ENCODE measurements at places on chromosomes 1 and 21.

DNA sequence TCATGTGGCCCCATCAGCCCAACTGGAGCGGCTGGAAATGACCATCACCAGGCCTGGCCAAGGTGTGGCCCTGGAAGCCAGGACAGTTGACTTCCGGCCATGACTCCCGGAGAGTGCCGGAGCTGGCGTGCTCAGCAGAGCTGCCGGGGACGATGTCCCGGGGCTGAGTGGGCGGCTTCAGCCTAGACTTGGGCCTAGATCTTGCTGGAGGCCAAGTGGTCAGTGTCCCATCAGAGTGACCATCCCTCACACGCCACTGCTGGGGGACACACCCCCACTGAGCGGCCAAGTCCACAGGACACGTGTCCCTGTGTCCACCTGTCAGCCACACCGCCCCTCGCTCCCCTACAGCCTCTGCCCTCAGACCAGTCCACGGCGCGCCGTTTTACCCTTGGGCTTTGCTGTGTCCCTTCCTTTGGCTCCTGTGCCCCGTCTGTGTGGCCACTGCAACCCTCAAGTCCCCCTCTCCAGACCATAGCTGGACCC, 4.0 kb downstream of the FAAP20 start:
- no peak for DNase-seq

DNA sequence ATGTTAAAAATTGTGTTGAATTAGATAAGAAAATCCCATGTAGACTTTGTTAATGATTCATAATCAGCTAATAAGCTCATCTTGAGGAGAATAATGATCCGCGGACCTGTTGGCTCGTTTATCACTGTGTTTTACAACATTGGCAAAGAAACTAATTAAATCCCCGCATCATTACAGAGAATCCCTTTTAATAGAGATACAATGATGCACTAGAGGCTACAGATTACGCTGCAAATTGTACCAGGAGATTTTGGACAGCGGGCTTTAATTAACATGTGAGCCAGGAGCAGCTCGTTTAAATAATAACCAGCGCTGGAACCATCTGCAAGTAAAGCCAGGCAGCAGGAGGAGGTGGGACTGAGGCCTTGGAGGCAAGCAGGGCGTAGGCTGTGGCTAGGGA, 280.3 kb upstream of the POU3F1 start:
- DNase-seq = no peak

GRCh38 chr1:180908074-180908765, 4.5 kb upstream of the KIAA1614 start:
- DNase-seq = no peak

GRCh38 chr21:39220150-39220549, 36.9 kb upstream of the PSMG1 start:
- no peak for DNase-seq

DNA sequence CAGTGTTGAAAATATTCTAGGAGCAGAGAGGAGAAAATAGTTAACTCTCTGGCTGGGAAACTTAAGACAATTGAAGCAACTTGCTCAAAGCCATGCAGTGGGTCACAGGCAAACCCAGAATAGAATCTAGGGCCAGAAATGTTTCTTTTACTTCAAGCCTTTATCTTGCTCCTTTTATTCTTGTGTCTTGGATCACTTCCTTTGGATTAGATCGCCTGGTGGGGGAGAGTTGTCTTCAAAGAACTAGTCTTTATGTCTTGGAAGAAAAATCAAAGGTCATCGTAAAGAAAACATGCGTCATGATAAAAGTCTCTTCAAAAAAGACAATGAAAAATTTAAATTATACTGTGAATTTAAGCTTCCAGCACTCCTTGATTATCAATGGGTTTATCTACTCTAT, 493.6 kb upstream of the USP24 start:
- DNase-seq = no peak

GRCh38 chr1:170853867-170854266, 81.5 kb upstream of the MROH9 start:
- DNase-seq = no peak

DNA sequence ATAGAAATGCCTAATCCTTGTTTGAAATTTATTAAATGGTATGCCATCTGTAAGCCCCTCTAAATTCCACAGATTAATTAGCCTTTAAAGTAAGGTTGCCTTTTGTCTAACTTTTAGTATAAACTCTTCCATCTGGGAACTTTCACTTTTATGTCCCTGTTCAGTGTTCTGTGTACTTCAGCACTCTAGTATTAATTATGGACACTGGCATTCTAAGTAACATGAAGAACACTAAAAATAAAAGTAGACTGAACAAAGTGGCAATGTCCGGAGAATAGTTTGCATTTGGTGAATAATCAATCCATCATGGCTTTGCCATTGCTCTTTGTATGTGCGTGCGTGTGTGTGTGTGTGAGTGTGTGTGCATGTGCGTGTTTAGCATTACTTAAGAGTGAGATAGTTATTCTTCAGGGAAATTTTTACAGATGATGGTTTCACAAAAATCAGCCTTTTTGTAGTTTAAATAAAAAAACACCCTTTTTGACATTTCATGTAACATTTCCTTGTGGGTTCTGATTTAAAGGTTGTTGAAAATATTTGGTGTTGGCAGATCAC, 51.1 kb downstream of the ATF6 start:
- DNase-seq = no peak

DNA sequence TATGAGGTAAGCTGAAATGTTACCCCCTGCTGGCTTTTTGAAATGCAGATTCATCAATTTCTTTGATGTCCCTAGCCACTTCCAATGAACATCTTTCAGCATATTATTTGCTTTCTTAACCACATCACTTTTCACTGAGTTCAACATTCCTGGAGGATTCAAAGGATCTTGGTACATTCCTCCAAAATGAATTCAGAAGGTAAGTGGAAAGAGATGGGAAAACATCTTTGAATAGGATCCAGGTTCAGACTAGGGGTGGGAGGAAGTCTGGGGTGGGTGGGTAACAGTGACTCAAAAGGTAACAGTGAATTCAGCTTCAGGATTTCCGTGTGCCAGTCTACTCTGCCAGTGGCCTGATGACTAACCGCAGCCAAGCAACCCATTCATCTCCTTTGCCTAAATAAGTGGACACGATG, 180.7 kb downstream of the ZC3H11B start:
- DNase-seq = no peak

DNA sequence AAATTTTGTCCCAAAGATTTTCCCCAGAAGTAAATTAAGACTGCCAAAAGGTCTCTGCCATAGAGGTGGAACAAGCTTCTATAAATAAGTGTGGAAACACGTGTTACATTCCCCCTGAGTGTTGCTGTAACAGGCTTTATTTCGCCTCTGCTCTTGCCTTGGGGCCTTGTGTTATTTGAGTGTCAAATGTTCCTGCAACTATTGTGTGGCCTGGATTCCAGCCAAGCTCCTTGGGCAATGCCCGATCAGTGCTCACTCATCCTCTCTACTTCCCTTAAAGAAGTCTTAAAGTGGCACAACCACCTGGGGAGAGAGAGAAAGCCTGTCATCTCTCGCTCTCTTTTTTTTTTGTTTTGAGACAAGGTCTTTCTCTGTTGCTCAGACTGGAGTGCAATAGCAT, 156.7 kb downstream of the NR5A2 start:
- DNase-seq = no peak

- DNase-seq = no peak
These were observed 47.1 kb upstream of the ARHGAP29 start for GRCh38 chr1:94284476-94284875.

- DNase-seq = no peak
These were observed 631.8 kb downstream of the AJAP1 start for GRCh38 chr1:5286244-5286643.

Measured in 8988T (cell line).